ENCODE measurements at places on chromosomes 1 and 21.
A peak's percentile ranks its signal among the peaks of the same experiment; 100 is the strongest.

GRCh38 chr1:20603504-20604464 is 14.9 kb downstream of the CDA start:
- DNase-seq: no peak

- no peak for DNase-seq
Measured at GRCh38 chr21:37429356-37429755, 62.8 kb downstream of the DYRK1A start.

DNA sequence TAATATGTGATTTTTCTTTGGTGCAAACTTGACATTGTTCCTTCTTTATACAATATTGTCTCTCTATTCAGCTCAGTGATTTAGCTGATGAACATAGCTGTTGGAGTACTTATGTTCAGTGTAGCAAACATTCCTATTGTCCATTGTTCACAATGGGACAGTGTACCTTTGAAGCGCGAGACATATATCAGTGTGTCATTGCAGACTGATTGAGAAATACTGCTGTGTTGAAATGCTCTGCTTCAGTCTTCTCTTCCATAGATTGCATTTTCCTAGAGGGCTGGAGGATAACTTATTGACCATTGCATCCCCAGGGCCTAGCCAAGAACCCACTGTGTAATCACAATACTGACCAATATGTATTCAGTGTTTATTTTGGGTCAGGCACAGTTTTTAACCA is 46.5 kb downstream of the HLX start:
- DNase-seq: no peak

GRCh38 chr1:159932296-159933285 is 7.3 kb upstream of the TAGLN2 start:
- no peak for DNase-seq

GRCh38 chr1:160726498-160727315 is 12.3 kb upstream of the SLAMF7 start:
- peak; percentile 74 for DNase-seq

GRCh38 chr1:213680677-213681325 is 307.0 kb upstream of the PROX1 start:
- DNase-seq: no peak

DNA sequence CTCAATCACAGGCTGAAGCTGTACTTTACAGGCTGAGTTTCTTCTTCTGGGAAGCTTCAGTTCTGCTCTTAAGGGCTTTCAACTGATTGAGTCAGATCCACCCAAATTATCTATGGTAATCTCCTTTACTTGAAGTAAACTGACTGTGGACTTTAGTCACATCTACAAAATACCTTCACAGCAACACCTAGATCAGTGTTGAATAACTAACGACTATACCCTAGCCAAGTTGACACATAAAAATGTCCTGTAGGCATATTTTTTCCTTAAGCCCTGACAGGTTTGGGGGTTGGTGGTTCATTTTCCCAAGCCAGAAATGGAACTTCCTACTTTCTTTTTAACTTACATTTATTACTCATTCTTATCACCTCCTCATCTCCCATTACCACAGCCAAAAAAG is 42.9 kb upstream of the PRKACB start:
- no peak for DNase-seq

DNA sequence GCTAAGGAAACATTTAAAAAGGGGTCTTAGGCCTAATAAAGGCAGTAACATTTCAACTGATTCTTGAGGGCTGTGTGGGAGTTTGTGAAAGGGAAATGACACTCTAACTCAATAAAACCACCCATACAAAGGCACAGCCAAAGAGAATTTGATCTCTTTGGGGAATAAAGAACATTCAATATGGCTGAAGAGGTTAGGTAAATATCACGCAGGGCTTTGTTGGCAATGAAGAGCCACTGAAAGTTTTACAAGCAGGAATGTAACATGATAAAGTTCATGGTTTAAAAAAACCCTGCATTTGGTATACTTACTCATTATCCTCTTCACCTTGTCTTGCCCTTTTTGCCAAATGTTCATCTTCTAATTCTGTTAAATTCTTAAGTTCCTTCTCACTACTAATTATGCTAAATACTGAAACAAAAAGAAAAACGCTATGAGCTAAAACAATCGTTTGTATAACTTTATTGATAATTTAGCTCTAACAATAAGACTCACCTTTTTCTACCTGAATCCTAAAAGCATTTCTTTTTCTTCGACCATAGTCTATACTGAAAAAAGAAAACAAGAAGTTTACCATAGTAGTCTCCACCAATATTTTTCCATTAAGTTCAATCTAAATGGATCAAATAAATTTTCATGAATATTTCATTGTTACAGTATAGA is 12.5 kb downstream of the NVL start:
- DNase-seq: no peak

GRCh38 chr1:245582026-245582425 is 427.2 kb downstream of the KIF26B start:
- DNase-seq: no peak

- DNase-seq: peak; percentile 38
Measured at GRCh38 chr1:175072099-175072951, 4.7 kb downstream of the TNN start.

GRCh38 chr1:242738702-242739645 is 214.5 kb upstream of the PLD5 start:
- no peak for DNase-seq

DNA sequence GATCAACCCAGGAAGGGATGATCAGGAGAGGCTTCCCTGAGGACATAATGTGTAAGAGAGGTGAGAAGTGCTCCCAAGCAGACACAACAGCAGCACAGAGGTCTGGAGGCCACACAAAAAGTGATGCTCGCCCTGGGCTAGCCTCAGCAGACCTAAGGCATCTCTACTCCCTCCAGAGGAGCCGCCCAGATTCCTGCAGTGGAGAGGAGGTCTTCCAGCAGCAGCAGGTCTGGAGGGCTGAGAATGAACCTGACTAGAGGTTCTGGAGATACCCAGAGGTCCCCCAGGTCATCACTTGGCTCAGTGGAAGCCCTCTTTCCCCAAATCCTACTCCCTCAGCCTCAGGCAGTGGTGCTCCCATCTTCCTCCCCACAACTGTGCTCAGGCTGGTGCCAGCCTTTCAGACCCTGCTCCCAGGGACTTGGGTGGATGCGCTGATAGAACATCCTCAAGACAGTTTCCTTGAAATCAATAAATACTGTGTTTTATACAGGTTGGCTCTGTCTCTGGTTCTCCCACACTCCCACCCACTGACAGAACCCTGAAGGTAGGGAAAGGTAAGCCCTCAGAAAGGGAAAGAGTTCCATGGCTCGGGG is 5.0 kb downstream of the GJB3 start:
- DNase-seq: no peak

- DNase-seq: no peak
Measured at GRCh38 chr1:155379180-155379579, 58.5 kb downstream of the RUSC1 start.

DNA sequence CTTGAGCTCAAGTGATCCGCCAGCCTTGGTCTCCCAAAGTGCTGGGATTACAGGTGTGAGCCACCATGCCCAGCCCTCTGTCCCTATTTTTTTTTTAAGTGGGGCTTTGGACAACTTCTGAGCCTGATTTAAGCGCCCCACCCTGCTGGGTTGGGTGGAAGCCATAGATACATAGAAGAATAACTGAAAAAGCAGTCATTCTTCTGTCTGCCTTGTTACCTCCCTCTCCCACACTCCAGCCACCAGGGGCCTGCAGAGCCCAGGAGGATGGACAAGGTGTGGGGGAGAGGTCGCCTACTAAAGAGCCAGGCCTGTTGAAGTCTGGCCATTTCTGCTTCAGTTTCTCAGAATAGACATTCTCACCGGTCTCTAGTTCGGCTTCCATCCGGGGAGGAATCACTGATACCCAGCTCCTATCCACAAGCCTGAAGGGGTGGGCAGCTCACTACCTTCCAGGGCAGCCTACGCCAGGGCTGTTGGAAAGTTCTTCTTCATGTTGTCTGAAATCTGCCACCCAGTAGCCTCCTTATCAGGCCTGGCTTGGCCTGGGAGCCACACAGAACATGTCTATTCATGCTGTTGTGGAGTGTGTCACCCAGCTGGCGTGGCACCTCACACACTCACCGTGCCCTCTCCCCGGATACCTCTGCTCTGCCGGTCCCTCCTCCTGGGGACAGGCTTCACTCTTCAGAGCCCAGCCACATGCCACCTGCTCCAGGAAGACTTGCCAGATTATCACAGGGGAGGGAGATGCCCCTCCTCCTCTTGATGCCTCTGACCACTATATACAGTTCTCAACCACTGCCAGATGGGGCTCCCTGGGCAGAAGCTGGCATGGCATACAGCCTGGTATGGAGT is 27.7 kb downstream of the KNCN start:
- DNase-seq: no peak

DNA sequence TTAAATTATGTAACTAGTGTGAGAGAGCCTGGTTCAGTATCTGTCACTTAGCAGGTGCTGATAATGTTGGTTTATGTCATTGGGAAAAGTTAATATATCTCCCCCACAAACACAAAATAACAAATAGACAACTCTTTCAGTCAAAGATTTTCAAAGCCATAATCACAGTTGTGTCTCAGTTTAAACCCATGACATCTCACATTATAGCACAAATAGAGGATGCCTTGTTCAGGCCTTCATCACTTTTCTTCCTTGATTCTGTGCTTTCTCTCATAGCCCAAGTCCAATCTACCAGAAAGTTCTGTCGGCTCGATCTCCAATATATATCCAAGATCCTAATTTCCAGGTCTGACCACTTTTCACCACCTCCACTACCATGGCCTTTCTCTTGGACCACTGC is 6.2 kb upstream of the EPS15 start:
- DNase-seq: no peak

- no peak for DNase-seq
Measured at GRCh38 chr1:47226839-47227215, 5.2 kb downstream of the TAL1 start.

DNA sequence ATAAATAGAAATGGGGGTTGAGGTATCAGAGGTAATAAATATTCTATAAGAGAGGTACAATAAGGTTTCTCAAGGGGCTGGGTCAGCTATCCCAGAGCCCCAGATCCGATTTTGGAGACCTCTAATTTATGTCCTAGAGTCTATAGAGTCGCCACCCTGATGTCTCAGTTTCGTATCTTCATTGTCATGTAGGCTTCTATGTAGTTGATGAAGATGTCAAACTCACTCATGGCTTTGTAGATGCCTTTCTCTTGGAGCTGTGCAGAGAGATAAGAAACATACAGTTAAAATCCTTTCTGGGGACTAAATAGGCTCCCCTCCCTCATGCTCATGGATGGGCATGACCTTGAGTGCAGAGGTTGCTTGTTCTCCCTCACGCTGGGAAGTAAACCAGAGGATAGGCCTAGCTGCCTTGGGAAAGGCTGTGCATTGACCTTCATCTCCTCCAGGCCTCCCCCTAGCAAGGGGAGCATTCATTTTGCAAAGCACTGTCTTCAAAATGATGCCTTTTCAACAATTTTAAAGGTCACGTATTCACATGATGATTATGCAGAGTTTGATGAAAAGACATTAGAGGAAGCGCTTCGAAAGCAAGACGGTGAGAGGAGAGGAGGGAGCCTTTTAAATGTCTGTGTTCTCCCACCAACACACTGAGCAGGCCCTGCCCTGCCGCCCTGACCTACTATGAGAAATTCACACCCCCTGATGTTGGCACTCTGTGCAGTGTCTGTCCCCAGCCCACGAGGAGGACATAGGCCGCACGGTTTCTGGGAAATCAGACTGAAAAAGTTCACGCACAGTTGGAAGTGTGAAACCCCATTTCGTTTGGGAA is 1.9 kb upstream of the IL19 start:
- no peak for DNase-seq

- DNase-seq: no peak
Measured at GRCh38 chr1:95625224-95625623, 391.2 kb downstream of the RWDD3 start.

DNA sequence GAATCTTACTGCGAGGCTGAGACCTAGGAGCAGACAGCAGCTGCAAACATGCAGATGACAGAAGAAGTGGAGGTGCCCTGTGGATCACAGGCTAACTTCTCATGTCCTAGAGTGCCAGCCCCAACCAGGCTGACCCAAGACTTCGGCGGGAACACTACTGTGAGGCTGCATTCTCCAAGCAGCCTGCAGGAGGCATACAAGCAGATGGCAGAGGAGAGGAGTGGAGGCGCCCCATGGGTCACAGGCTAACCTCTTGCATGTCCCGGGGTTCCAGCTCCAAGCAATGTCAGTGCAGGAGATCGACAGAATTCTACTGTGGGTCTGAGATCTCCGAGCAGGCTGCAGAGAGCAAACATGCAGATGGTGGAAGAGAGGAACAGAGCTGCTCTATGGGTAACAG is 98.1 kb upstream of the ZNF678 start:
- peak; percentile 23 for DNase-seq

- no peak for DNase-seq
Measured at GRCh38 chr1:230283678-230284077, 142.5 kb downstream of the PGBD5 start.

DNA sequence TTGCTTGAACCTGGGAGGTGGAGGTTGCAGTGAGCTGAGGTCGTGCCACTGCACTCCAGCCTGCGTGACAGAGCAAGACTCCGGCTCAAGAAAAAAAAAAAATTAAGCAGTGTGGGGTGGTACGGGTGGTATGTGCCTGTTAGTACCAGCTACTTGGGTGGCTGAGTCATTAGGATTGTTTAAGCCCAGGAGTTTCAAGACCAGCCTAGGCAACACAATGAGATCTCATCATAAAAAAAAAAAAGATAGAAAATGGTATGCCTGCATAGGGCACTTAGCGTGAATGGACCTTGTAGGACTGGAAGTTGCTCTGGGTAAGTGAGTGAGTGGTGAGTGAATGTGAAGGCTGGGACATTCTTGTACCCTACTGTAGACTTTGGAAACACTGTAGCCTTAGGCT is 37.0 kb downstream of the TBCE start:
- DNase-seq: no peak

DNA sequence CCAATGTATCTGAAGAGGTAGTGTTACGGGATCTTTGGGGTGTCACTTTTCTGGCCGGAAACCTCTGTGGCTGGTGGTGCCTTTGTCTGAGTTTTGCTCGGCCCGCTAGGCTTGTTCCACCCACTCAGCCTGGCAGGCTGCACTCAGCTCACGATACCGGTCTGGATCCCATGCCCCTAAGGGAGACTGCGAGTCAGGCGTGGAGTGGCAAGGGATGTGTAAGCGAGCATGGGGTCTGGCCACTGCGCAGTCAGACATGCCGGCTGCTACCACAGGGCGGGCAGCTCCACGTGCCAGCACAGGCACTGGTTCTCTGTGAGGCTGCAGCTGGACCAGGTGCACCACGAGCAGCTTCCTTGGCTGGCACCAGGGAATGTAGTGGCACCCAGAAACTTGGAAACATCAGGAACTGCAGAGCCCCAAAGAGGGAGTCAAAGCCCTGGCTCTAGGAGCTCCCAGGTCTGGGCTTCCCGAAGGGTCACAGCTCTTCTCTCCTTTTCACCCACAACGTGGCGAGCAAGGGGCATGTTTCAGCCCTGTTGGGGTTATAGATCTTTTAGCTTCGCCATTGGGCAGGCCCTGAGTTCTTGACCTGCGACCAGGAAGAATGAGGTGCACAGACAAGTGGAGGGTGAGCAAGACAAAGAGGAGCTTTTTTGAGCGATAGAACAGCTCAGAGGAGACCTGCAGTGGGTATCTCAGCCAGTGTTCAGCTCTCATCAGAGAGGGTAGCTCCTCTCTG is 23.8 kb upstream of the LRRC8C start:
- DNase-seq: no peak

GRCh38 chr1:94504601-94505000 is 37.0 kb downstream of the F3 start:
- no peak for DNase-seq
